ENCODE measurements at places on chromosomes 3 and 15. TPM values are rescaled to one million over a fixed set of nuclear protein-coding genes. Genes with fewer than 3 reads are reported as not detected.

GRCh38 chr3:12931273-12931905 lies 90.0 kb upstream of the RPL32 start:
- DNase-seq, result no peak

GRCh38 chr3:127783642-127784160 lies 38.6 kb downstream of the MGLL start:
- no peak for DNase-seq

DNA sequence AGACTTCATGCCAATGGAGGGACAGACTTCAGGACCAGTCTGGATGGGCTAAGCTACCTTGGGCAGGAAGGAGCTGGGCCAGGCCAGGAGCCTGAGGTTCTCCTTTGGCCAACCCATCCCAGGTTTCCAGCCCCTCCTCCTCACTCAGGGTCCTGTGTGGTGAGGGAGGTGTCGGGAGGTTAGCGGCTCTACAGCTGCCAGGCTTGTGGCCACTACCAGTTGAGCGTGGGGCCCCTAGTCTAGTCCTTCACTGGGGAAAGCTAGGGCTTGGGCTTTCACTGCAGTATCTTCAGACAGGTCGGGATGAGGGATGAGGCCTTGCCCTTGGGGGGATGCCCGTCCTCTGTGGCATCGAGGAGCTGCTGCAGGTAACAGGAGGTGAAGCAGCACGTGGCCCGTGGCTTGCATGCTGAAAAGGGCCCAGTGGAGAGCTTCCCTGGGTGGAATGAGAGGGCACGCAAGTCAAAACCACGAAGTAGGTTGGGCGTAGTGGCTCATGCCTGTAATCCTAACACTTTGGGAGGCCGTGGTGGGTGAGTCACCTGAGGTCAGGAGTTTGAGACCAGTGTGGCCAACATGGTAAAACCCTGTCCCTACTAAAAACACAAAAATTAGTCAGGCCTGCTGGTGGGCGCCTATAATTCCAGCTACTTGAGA lies 8.5 kb upstream of the FANCD2 start:
- peak; percentile 77 for DNase-seq

EXD1 gene
- total RNA-seq, result not detected

NISCH gene
- total RNA-seq, result 76.2 TPM

- peak; percentile 32 for DNase-seq
Observed at GRCh38 chr3:123653221-123653682, 68.4 kb upstream of the HACD2 start.

- no peak for DNase-seq
Observed at GRCh38 chr3:148648685-148649352, 48.9 kb upstream of the AGTR1 start.

KLHDC8B gene
- total RNA-seq, result 25.7 TPM

CCDC9B gene
- 67.3 TPM for total RNA-seq

- peak; percentile 31 for DNase-seq
Observed at GRCh38 chr3:130699765-130700164, 46.9 kb downstream of the PIK3R4 start.

FBN1 gene
- 15.6 TPM for total RNA-seq

DNA sequence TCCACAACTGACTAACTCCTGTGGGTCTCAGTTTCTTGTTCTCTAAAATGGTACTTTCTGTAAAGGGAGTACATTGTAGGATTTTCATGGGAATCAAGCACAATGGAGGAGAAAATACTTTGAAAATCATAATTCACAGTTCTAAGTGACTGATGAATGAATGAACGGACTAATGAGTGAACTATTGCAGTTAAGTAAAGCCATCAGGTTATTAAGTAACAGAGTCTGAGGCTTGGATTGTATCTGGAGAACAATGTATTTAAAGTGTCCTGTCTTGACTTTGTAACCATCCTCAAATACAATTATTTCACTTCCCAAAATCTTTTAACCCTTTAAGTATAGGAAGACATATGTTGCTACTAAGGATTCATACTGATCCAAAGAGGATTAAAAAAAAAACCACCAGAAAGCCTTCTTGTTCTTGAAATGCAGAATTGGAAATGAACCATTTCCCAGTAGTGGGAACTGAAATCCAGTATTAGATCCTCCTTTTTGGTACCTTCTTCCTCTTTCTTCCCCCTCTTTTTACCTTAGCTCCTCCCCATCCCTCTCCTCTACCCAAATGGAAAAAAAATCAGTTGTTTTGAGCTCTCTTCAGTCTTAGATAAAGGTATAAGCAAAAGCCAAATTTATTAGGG lies 13.2 kb upstream of the BCL6 start:
- DNase-seq, result no peak

SGO1 gene
- total RNA-seq, result 0.50 TPM

NOX5 gene
- 0.05 TPM for total RNA-seq

- no peak for DNase-seq
Observed at GRCh38 chr3:150273396-150273795, 134.7 kb upstream of the TSC22D2 start.

- DNase-seq, result peak; percentile 67
Observed at GRCh38 chr3:128584412-128585020, 66.1 kb downstream of the RPN1 start.

- no peak for DNase-seq
Observed at GRCh38 chr3:143584474-143584873, 263.8 kb downstream of the SLC9A9 start.

FBXO40 gene
- not detected for total RNA-seq

- DNase-seq, result no peak
Observed at GRCh38 chr3:43764056-43764455, 73.3 kb downstream of the ABHD5 start.

DNA sequence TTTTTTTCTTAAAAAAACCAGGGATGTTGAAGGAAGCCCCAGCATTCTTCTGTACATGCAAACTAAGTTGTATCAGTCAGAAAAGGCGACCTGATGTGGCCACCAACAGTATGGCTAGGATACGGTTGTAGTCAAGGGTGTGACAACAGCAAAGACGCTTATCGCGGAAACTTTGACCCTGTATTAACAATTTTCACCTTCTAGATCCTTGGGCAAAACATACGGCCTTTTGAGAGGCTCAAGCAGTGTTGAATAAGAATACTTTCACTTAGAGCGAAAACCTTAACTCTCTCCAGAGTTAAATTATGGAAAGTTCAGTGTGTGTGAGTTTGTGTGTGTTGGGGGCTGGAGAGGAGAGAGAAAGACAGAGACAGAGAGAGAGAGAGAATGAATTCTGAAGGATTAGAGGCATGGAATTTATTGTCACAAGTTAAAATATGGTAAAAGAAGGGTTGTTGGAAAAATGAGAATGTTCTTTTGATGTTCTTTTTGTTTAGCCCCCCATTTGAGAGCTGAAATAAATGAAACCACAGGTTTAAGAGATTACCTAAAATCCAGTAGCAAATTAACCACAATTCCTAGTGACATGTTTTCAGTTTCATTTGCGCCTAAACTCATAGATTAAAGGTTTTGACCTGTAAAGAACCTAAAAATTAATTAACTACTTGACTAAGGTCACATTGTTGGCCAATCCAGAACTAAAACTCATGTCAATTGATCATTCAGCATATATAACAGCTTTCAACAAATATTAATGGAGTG lies 9.2 kb downstream of the ALCAM start:
- DNase-seq, result no peak

LRRC2 gene
- total RNA-seq, result under 0.01 TPM

- DNase-seq, result peak; percentile 14
Observed at GRCh38 chr3:44554626-44555592, at the start of gene ZKSCAN7. Gene ZKSCAN7, plus strand, starts transcription at chr3:44555193. Its CDS starts 1,855 bp downstream, at chr3:44557048.

- no peak for DNase-seq
Observed at GRCh38 chr3:48118322-48118721, 69.9 kb downstream of the CDC25A start.

- peak; percentile 75 for DNase-seq
Observed at GRCh38 chr15:64635499-64636495, 139.6 kb downstream of the RBPMS2 start.

DNA sequence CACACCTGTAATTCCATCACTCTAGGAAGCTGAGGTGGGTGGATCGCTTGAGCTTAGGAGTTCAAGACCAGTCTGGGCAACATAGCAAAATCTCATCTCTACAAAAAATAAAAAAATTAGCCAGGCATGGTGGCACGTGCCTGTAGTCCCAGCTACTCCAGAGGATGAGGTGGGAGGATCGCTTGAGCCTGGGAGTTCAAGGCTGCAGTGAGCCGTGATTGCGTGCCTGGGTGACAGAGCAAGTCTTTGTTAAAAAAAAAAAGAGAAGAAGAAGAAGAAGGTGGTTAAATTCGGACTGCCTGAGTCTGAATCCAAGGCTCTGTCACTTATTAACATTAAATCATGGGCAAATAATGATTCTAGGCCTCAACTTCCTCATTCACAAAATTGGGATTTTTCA lies 51.0 kb downstream of the EOMES start:
- no peak for DNase-seq

MAN2C1 gene
- 194 TPM for total RNA-seq

DNA sequence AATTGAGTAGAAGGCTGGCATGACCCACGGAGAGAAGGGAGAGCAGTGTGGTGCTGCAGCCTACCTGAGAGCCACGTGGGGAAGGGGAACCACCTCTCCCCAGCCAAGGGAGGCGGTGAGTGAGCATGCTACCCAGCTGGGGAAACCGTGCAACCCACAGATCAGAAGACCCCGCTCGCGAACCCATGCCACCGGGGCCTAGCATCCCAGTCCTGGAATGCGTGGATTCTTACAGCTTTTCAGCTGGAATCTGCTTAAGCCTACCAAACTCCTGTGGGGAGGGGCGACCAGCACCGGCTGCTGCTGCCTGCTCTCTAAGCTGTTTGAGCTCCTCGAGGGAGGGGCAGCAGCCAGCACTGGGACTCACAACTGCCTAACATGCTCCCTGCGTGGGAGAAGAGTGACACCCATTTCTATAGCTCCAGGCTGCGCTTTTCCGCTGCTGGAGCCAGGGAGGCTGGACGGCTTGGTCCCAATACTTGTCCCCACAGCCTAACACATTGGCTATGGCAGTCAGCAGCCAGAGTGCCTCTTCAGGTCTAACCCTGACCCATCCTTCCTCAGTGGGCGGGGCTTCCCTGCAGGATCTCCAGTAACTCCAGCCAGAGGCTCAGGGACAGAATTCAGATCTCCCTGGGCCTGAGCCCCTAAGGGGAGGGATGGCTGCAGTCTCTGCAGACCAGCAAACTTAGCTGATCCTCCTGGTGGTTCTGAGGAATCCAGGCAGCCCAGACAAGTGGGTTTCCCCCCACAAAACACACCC lies 20.0 kb upstream of the TEX55 start:
- DNase-seq, result no peak

GRCh38 chr15:69973102-69973714 lies 124.5 kb downstream of the TLE3 start:
- DNase-seq, result peak; percentile 73

DNA sequence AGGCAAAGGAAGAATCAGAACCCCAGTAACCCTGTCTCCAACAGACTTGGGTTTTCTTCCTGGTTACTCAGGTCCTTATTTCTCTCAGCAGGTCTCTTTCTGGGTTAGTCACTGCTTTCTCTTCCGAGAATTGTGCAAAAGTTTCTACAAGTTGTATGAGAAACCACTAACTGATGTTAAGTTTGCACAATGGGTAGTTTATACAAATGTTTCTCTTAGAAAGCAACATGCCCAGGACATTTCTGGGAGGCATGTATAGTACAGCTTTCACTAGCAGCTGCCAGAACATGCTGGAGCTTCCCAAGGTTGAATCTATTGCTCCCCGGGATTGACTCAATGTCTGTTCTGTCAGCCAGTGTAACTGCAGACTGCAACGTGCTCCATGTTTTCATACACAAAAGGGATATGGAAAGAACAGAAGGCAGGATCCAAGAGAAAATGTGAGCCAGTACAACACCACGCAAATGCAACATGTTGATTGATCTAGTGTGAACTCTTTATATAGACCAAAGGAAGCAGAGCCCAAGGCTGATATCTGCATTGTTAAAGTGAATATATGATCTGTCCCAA lies 887.8 kb downstream of the MCTP2 start:
- DNase-seq, result peak; percentile 89

DNA sequence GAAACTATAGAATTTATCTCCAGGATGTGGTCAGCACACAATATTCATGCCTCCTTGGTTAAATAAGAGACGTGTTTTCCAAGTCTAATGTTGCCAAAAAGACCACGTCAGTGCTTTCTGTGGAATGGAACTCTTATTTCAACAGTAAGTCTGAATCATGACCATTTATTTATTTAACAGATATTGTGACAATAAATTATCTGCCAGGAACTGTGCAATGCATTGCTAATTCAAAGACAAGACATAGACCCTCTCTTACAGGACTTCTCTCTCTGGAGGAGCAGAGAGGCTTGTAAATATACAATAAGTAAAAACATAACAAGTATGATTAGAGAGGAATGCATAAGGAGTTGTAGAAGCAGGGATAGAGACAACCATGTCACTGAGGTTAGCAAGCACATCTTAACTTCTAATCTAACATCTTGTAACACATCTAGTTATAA lies 227.5 kb downstream of the DTWD1 start:
- peak; percentile 80 for DNase-seq

DNA sequence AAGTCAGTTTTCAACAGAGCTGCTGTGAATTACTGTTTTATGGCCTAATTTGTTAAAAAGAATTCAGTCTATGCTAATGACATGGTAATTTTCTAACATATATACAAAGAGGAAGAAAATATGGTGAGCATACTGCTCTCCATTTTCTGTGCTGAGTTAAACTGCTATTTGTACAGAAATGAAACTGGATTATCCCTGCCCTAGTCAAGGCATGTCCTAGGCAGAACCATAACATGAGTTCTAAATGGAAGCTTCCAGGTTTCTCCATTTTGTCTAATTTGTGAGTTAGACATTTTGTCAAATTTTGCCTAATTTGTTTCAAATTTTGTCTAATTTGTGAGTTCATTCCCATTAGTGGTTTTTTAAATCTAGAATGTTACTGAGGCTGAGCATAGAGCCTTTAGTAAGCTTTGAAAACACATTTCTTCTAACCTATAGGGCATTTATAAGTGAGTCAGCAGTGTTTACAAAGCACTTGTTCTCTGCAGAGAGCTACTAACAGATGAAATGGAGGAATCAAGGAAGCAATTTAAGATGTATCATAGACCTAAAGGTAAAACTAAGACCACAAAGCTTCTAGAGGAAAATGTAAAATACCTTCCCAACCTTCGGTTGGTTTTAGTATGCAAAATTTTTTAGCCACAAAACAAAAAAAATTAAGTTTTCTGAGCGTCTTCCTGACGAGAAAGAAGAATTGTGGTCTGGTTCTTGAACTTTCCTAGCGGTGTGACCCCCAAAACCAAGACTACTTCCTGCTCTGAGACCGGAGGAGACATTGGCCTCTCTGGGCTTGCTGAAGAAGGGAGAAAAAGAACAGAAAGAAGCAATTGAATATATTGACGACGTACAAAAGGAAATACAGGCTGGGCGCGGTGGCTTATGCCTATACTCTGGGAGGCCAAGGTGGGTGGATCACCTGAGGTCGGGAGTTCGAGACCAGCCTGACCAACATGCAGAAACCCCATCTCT lies 9.8 kb downstream of the P2RY14 start:
- DNase-seq, result no peak

Measured in mammary epithelial cell (primary cell).